Body of pancreas (tissue), 4 donors: ENCODE measurements at places on chromosomes 4 and X.

DNA sequence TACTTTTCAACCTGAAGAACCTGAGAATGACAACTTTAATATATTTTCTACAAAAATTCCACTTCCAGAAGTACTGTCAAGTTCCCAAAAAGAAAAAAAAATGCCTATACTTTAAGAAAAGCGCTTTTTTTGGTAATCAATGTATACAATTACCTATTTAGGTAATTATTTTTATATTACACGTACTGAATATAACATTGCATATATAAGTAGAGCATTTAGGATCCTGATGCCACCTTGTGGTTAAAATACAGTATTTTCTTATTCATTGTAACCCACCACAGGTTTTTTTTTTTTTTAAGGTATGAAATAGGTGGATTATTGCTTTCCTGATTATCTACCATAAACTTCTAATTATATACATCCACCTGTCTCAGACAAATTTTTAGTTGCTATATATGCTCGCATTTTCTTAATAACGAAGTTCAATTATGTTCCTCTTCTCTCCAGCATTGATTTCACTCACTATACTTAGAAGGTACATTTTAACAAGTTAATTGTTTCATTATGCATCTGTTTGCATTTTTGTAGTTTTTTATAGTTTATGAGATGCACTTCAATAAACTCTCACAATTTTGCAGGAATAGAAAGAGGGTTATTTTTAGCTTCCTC, 5.2 kb downstream of the MAP9 start:
- H3K36me3 ChIP-seq = peaks cover 8% of the 10 kb centered on the region
- no peak for DNase-seq
- H3K27me3 ChIP-seq = no peaks in the 10 kb centered on the region
- no peak overlapping the region for H3K4me3 ChIP-seq
- H3K27ac ChIP-seq = no peak overlapping the region

DNA sequence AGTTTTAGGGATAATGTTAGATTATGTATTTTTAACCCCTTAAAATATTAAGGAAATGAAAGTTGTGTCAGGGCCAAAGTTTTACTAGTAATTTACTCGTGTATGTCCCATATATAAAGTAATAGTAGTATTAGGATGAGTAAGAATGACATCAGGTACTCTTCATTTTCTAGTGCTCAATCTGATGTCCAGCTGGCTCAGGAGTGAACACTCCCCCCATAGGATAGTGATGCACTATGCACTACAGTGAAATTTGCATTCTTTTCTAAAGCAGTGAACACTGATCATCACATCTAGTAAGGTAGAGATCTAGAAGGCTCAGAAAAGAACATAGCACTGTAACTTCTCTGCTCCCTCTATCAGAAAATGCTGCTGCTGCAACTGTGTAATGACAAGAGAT, 409.7 kb downstream of the GLUD2 start:
- H3K27me3 ChIP-seq = no peaks in the 10 kb centered on the region
- no peaks in the 10 kb centered on the region for H3K4me1 ChIP-seq
- H3K4me3 ChIP-seq = no peak overlapping the region
- no peaks in the 10 kb centered on the region for H3K36me3 ChIP-seq
- DNase-seq = no peak

- H3K4me1 ChIP-seq = peaks cover 10% of the 10 kb centered on the region
- H3K27me3 ChIP-seq = no peaks in the 10 kb centered on the region
- H3K4me3 ChIP-seq = no peak overlapping the region
- no peaks in the 10 kb centered on the region for H3K36me3 ChIP-seq
- no peak for DNase-seq
These were observed 106.4 kb downstream of the RTL5 start for GRCh38 chrX:72025236-72025770.

GRCh38 chrX:48957477-48957826, at the start of gene OTUD5:
OTUD5 (minus strand) TSS chrX:48957607; CDS start chrX:48957570, 37 bp downstream.
- no peaks in the 10 kb centered on the region for H3K36me3 ChIP-seq
- H3K27ac ChIP-seq = peak within 1 kb of the TSS; percentile 75
- no peaks in the 10 kb centered on the region for H3K27me3 ChIP-seq
- peak within 1 kb of the TSS; percentile 16 for H3K4me3 ChIP-seq
- DNase-seq = no peak

DNA sequence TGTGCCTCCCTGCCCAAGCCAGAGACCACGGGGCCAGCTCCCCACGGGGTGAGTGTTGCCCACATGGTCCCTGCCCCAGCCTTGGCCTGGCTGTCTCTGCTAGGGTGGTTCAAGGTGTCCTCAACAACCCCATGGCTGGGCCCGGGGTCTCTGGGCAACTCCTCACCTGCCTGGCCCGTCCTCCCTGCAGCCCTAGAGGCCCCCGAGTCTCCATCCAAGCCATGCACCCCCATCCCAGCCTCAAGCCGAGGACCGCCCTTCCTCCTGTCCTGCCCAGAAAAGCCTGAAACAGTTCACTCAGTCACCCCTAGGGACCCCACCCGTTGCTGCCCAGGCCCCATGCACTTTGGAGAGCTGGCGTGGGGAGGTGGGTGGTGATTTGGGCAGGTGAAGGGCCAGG, 120.9 kb downstream of the FAM53A start:
- no peaks in the 10 kb centered on the region for H3K27me3 ChIP-seq
- no peak overlapping the region for H3K27ac ChIP-seq
- no peaks in the 10 kb centered on the region for H3K36me3 ChIP-seq
- DNase-seq = no peak
- no peak overlapping the region for H3K4me3 ChIP-seq

GRCh38 chr4:179867300-179867878, 2375.8 kb upstream of the TENM3 start:
- H3K4me1 ChIP-seq = no peaks in the 10 kb centered on the region
- H3K27ac ChIP-seq = no peak overlapping the region
- no peak overlapping the region for H3K4me3 ChIP-seq
- DNase-seq = peak; percentile 65
- no peaks in the 10 kb centered on the region for H3K27me3 ChIP-seq

- H3K4me3 ChIP-seq = no peak overlapping the region
- DNase-seq = no peak
- no peak overlapping the region for H3K27ac ChIP-seq
- H3K36me3 ChIP-seq = no peaks in the 10 kb centered on the region
These were observed 85.5 kb downstream of the CAMK2D start for GRCh38 chr4:113675731-113676697.

GRCh38 chr4:24471486-24472160, 112.7 kb downstream of the DHX15 start:
- no peak for DNase-seq
- H3K27ac ChIP-seq = no peak overlapping the region
- no peak overlapping the region for H3K4me3 ChIP-seq

DNA sequence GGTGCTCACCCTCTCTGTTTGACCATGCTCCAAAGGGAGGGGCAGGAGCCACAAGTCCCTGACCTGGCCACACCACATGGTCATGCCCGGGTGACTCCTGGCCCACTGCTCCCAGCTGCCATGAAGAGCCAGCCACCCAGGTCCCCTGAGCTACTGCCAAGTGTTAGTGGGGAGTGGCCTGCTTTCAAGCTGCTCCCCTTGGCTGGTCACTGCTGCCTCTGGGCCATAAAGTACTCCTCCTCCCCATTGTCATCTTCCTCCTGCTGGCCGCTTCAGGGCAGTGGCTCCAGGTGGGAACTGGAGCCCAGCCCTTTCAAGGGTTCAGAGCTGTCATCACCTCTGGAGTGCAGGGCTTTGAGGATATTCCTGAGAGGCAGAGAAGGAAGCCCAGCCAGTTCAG, 27.3 kb upstream of the RBBP7 start:
- H3K27me3 ChIP-seq = no peaks in the 10 kb centered on the region
- H3K36me3 ChIP-seq = no peaks in the 10 kb centered on the region
- no peak overlapping the region for H3K27ac ChIP-seq
- H3K4me1 ChIP-seq = no peaks in the 10 kb centered on the region

GRCh38 chrX:65607070-65607742, 60.2 kb upstream of the MSN start:
- no peak for DNase-seq
- H3K36me3 ChIP-seq = no peaks in the 10 kb centered on the region
- H3K4me3 ChIP-seq = no peak overlapping the region
- no peak overlapping the region for H3K27ac ChIP-seq

GRCh38 chr4:7967501-7968261, 28.0 kb upstream of the AFAP1 start:
- H3K4me3 ChIP-seq = no peak overlapping the region
- no peaks in the 10 kb centered on the region for H3K36me3 ChIP-seq
- H3K4me1 ChIP-seq = peaks cover 22% of the 10 kb centered on the region
- H3K27me3 ChIP-seq = no peaks in the 10 kb centered on the region

- H3K36me3 ChIP-seq = no peaks in the 10 kb centered on the region
- no peak overlapping the region for H3K27ac ChIP-seq
- no peaks in the 10 kb centered on the region for H3K27me3 ChIP-seq
- no peak for DNase-seq
- H3K4me1 ChIP-seq = peaks cover 5% of the 10 kb centered on the region
These were observed 56.8 kb upstream of the FAT1 start for GRCh38 chr4:186780291-186781031.

GRCh38 chr4:158861766-158862165, 92.9 kb downstream of the FNIP2 start:
- no peaks in the 10 kb centered on the region for H3K4me1 ChIP-seq
- H3K4me3 ChIP-seq = no peak overlapping the region
- H3K27ac ChIP-seq = no peak overlapping the region
- no peaks in the 10 kb centered on the region for H3K36me3 ChIP-seq

DNA sequence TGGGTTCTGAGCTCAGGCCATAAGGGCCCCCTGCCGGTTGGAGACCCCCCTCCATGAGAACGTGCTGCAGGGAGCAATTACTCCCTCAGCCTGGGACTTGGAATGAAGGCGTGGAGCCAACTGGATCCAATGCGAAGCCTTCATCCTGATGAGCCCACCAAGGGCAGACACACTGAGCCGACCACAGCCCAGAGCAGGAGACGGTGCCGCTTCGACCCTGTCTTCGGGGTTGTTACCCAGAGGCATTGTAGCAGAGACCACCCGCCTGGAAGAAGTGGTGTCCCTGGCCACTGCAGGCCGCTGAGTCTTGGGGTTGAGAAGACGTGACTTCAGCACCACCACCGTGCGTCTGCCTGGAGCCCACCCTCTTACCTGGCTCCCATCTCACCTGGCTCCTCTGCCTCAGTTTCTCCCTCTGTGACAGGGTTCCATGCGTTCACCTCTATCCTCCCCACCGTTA, 7.0 kb upstream of the NKX1-1 start:
- peaks cover 42% of the 10 kb centered on the region for H3K27me3 ChIP-seq
- H3K4me1 ChIP-seq = no peaks in the 10 kb centered on the region
- no peak for DNase-seq
- H3K4me3 ChIP-seq = no peak overlapping the region

DNA sequence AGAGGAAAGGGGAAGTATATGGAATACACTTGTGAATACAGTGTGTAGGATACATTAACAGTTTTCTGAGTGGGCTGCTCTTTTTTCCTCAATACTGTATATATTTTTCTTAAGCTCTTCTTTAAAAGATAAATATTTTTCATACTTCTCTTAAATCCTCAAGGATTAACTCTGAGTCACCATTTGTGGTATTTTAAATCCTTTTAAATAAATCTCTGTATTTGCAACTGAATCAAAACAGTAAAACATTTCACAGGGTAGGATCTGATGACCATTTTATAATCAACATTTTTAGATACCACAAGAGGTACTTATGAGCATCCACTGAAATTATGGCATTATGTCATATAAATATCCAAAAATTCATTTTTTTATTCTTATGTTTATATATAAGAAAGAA, 87.6 kb downstream of the GAB1 start:
- no peak overlapping the region for H3K4me3 ChIP-seq
- no peak for DNase-seq
- H3K4me1 ChIP-seq = no peaks in the 10 kb centered on the region

- no peaks in the 10 kb centered on the region for H3K4me1 ChIP-seq
- H3K27ac ChIP-seq = no peak overlapping the region
- DNase-seq = no peak
- H3K36me3 ChIP-seq = no peaks in the 10 kb centered on the region
These were observed 39.2 kb upstream of the ASMTL start for GRCh38 chrX:1491851-1492349.

GRCh38 chrX:14411326-14411725, 118.0 kb upstream of the GLRA2 start:
- no peaks in the 10 kb centered on the region for H3K36me3 ChIP-seq
- H3K27me3 ChIP-seq = no peaks in the 10 kb centered on the region
- H3K4me1 ChIP-seq = no peaks in the 10 kb centered on the region

DNA sequence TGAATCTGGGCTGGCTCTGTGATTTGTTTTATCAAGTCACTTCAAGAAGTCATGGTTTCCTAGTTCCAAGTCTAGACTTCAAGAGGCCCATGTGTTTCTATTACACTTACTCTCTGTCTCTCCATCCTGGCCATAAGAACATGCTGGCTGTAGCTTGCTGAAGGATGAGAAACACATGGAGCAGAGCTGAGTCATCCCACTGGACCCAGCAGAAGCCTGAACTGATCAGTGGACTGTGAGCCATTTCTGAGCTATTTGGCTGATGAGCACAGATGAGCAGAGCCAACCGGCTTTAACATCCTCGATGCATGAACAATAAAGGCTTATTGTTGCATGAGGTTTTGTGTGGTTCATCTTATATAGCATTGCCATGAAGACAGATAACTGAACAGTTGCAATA, 290.6 kb upstream of the BOD1L1 start:
- no peak overlapping the region for H3K27ac ChIP-seq
- peak; percentile 32 for DNase-seq
- H3K4me1 ChIP-seq = no peaks in the 10 kb centered on the region

DNA sequence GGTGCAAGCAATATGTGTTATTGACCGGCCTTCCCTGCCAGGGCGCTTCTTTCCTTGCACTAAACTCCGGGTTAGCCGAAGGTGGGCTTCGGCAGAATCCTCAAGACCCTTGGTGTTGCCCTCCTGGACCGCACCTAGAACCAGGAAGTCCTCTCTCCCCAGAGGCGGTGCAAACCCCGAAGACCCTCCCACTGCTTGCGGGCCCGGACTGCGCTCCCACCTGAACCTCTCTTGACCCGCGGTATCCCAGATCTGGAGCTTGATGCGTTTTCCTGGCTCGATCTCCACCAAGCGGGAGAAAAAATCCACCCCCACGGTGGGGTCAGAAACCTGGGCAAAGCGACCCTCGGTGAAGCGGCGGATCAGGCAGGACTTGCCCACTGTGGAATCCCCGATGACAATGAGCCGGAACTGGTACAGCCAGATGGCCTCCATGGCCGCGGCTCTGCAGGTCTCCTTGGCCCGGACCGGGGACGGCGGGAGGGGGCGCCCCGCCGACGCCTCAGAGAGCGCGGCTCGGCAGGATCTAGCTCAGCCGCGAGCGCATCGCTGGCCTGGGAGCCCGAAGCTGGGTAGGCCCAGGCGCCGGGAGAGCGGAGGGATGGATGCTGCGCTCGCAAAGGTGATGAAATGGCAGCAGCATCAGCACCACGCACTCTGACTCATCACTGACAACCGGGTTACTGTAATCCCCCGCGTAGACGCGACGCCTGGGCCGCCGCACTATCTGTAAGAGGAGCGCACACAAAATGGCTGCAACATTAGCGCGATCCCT, at the start of gene RAB39B:
RAB39B (minus strand) TSS at position 638 of the 775 bp plus-strand sequence; CDS start at position 435, 203 bp downstream.
- H3K36me3 ChIP-seq = no peaks in the 10 kb centered on the region
- no peak within 1 kb of the TSS for H3K27ac ChIP-seq
- peak; percentile 60 for DNase-seq
- H3K4me3 ChIP-seq = peak within 1 kb of the TSS; percentile 58
- H3K27me3 ChIP-seq = no peaks in the 10 kb centered on the region
